ENCODE measurements at places on chromosomes 13 and 19.
A peak's percentile ranks its signal among the peaks of the same experiment; 100 is the strongest.

DNA sequence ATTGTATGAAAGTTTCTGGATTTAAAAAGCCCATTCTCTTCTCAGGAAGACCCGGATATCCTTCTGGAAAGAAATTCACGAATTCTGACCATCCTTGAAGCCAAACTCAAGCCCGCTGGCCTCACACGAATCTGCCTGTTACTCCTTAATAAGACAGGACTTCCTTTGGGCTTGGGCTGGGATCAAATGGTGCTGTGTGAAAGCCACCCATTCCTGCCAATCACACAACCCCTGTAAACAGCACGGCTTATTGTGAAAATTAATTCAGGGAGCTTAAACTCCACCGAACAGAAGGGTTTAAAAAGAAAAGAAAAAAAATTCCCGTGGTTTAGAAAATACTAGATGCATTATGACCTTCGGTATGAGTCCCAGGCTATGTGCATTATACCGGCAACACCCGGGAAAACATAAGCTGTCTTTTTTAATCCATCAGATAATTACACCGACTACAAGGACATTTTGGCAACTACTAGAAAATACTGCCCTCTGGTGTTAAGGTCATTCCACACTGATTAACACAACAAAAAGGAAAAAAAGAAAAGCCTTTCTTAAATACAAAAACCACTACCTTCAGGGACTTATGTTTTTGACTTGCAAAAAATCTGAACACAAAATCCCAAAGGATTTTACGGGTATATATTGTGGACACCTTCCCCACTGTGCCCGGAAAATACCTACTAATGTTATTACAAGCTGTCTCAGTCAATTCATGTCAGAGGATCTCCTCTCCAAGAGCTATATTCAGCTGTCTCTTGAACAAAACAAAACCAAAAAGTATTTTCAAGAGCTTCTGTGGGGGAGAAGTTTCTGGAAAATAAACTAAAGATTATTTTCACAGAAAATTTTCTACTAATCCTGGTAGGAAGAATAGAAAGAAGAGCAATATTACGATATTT, 76.0 kb upstream of the LSM14A start:
- DNase-seq: peak; percentile 59

DNA sequence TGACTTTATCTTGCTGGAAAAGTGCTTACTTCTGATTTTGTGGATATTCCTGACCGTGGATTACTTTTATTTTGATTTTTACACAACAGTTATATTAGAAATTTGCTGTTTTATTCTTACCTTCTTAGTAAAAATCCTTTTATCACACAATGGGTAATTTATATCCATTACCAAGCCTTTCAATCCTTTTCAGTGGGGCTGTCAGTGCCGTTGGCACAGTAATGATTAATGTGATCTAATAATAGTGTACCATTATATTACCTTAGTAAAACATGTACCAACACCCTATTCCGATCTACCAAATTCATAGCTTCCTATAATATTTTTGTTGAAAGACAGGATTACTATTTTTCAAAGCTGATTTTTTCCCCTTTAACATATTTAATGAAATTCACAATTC, 87.3 kb upstream of the ZNF536 start:
- DNase-seq: no peak

- no peak for DNase-seq
These were observed at the start of gene MISP3 for GRCh38 chr19:14072535-14073260. MISP3 (plus strand) TSS chr19:14072786; CDS start chr19:14073310, 524 bp downstream.

DNA sequence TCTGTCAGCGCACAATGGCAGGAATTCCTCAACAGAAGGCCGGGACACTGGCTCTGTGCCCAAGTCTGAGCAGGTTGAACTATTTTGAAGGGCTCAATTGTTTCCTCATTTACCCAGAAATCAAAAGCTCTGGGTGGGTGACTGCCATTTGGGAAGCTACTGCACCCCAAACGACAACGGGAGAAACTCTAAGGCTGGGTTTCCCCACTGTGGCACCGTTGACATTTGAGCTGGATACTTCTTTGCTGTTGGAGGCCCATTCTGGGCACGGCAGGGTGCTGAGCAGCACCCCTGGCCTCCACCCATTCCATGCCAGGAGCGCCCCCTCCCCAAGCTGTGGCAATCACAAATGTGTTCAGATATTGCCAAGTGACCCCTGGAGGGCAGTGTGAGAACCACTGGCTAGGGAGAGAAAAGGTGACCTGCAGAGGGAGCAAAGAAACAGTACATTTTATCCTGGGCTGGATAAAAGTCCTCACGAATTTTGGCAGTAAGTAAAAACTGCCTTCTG, 62.5 kb downstream of the RFX2 start:
- peak; percentile 49 for DNase-seq
